ENCODE measurements at places on chromosomes 3 and 15.

- no peak for DNase-seq
Observed at GRCh38 chr15:68354268-68354667, 76.7 kb downstream of the FEM1B start.

- no peak for DNase-seq
Observed at GRCh38 chr3:146542179-146542578, 2.2 kb downstream of the PLSCR1 start.

- DNase-seq = no peak
Observed at GRCh38 chr3:61559136-61559731, 2.1 kb upstream of the PTPRG start.

DNA sequence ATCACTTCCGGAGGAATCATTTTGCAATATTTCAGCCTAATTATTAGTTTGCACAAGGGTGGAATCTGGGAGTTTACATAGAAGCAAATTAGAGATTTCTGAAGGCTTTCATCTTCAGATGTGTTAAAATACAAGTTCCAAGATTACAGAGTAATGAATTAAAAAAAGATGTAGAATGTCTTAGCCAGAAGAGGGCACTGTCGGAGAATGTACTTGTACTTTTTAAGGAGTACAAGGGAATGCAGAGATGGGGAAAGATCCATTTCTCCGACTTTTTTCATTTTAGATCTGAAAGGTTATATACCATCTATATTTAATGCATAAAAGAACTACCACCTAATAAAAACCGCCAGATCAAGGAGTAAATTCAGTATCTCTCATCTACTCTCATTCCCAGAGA, 43.1 kb upstream of the WDR5B start:
- DNase-seq = no peak

DNA sequence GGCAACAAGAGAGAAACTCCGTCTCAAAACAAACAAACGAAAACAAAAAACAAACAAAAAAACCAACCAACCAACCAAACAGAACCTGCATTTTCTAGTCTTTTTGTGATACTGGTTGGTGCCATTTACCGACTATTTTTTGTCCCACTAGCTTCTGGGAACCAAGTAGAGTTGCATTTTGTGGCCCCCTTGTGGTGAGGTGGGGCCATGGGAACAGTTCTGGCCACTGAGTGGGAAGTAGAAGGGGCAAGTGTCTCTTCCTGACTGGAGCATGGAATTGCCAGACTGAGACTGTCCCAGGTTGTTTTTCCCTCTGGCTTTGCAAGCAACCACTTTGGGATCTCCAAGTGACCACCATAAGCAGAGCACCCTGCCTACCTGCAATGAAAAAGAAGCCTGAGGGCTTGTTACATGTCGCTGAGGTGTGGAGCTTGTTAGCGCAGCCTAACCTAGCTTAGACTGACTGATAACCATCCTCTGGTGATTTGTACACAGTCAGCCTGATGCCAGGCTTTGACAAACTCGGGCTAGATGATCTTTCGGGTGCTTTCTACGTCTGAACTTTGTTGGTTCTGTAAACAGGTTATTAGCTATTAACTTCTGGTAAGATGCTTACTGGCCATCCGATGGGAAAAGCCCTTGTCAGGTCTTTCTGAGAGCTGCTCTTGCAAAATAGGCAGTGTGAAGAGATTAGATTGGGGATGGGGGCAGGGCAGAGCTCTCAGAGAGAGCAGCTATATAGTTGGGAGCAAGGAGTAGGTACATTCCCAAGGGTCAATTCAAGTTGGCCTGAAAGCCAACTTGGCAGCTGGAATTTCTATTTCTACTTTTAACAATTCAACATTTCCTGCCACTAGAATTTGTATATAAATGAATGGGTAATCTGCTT, 172.2 kb downstream of the SSR3 start:
- no peak for DNase-seq

Measured in activated T-cell treated with anti-CD3 and anti-CD28 coated beads for 24 hours (primary cell).